ENCODE measurements at places on chromosomes 6 and 20. TPM values are rescaled to one million over a fixed set of nuclear protein-coding genes. Genes with fewer than 3 reads are reported as not detected.

RALY gene
- 166 TPM for total RNA-seq

RAB32 gene
- 42.4 TPM for total RNA-seq

DNA sequence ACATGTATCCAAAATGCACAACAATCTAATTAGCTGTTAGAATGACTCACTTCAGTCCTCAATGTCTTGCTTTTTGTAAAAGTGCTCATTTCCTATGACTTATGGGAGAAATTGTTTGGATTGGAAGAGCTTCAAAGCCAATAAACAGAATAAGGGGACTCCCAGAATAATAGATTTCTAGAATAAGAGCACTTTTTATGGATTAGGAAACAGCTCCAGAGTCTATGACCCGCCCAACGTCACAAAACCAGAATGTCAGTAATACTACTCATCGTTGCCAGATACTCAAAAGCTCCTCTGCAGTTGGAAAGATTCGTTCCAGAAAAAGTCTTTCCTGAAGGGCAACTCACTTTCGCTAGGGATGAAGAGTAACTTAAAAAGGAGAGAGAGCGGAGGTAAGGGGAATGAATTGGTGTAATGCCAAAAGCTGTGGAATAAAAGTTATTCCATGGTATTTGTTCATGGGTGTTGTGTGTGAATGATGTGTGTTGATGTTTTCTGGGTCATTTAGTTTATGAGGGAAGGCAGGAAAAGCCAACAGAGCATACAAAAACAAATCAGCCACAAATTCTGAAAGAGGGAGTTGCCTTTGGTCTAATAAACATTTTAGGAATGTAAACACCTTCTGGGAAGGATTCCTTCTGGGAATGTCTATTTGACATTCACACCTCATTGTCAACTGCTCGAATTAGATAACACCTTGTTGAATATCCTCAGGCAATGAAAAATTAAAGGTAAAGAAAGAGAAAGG lies 64.6 kb downstream of the SYNE1 start:
- H3K4me1 ChIP-seq = peaks cover 8% of the 10 kb centered on the region
- no peak overlapping the region for H3K4me3 ChIP-seq
- no peak overlapping the region for H3K27ac ChIP-seq
- DNase-seq = no peak

DNA sequence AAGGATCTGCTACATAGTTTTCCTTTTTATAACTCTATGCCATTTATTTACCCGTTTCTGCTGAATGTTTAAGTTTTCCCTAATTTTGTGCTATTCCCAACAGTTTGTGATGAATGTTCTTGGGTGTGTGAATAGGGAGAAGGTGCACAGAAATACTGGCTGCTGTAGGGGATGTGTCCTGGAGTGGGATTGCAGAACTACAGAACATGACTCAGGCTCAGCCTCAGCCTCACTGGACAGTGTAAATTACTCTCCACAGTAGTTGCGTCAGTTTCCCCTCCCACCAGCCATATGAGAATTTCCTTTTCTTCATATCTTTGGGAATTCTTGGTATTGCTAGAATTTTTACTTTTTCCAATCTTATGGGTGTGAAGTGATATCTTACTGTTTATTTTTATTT lies 57.0 kb downstream of the SLX4IP start:
- H3K27ac ChIP-seq = no peak overlapping the region
- no peak for DNase-seq
- H3K4me1 ChIP-seq = no peaks in the 10 kb centered on the region
- H3K36me3 ChIP-seq = no peaks in the 10 kb centered on the region
- no peaks in the 10 kb centered on the region for H3K27me3 ChIP-seq
- no peak overlapping the region for H3K4me3 ChIP-seq

GRCh38 chr6:138500045-138500665 lies 861 bp upstream of the NHSL1 start:
- no peak overlapping the region for H3K27ac ChIP-seq
- H3K4me1 ChIP-seq = no peaks in the 10 kb centered on the region
- DNase-seq = no peak
- no peak overlapping the region for H3K4me3 ChIP-seq
- no peaks in the 10 kb centered on the region for H3K36me3 ChIP-seq
- H3K27me3 ChIP-seq = no peaks in the 10 kb centered on the region

KHDC1L gene
- total RNA-seq = not detected

GJA1 gene
- total RNA-seq = 199 TPM

GRCh38 chr20:49479785-49480184 lies 2.7 kb downstream of the KCNB1 start:
- peaks cover 16% of the 10 kb centered on the region for H3K4me1 ChIP-seq
- no peaks in the 10 kb centered on the region for H3K27me3 ChIP-seq
- H3K36me3 ChIP-seq = no peaks in the 10 kb centered on the region
- no peak overlapping the region for H3K4me3 ChIP-seq

GRCh38 chr6:69220375-69220774 lies 576.4 kb downstream of the LMBRD1 start:
- no peak overlapping the region for H3K27ac ChIP-seq
- no peaks in the 10 kb centered on the region for H3K27me3 ChIP-seq
- H3K4me1 ChIP-seq = no peaks in the 10 kb centered on the region
- no peak overlapping the region for H3K4me3 ChIP-seq
- DNase-seq = no peak
- H3K36me3 ChIP-seq = no peaks in the 10 kb centered on the region

PBOV1 gene
- not detected for total RNA-seq

MAP3K5 gene
- 101 TPM for total RNA-seq

- no peak for DNase-seq
- peak overlapping the region; percentile 8 for H3K27ac ChIP-seq
- no peak overlapping the region for H3K4me3 ChIP-seq
- H3K27me3 ChIP-seq = no peaks in the 10 kb centered on the region
Measured at GRCh38 chr20:34791289-34792020, 34.0 kb downstream of the NCOA6 start.

MYB gene
- not detected for total RNA-seq

CDSN gene
- 1.6 TPM for total RNA-seq

- H3K27me3 ChIP-seq = no peaks in the 10 kb centered on the region
- H3K4me3 ChIP-seq = no peak overlapping the region
- no peaks in the 10 kb centered on the region for H3K36me3 ChIP-seq
- DNase-seq = no peak
Measured at GRCh38 chr20:48128436-48128835, 343.2 kb upstream of the SULF2 start.

DNA sequence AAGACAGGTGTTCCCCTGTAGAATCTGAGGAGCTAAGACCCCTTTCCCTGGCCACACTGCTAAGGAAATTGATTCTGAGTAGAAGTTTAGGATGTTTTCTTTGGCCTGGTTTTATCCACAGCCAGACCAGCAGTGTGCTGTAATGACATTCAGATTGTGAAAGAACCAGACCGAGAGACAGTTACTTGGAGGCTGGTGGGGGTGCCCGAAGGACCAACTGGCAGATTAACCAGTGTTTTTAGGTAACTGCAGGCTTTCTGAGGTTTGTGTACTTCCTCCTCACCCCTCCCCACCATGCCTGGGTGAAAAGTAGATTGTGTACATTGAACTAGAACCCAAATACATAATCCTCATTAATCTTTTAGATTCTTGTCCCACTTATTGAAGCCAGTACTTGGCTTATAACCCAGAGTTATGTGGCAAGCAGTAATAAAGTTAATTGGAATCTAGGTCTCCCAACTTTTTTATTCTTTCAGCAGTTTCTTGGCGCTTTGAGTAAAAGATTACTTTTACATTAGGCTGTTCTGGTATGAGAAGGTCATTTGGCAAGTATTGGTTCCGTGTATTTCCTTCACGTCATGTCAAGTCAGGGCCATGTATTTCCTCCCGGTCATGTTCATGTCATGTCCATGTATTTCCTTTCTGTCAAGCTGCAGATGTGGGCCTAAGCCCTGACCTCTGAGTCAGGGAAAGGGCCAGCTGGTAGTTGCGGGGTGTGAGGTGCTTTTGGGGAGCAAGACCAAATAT lies 93.7 kb downstream of the TCP11 start:
- H3K27ac ChIP-seq = peak overlapping the region; percentile 88
- DNase-seq = no peak
- no peaks in the 10 kb centered on the region for H3K27me3 ChIP-seq

GRCh38 chr6:35664945-35665344 lies 23.8 kb downstream of the FKBP5 start:
- no peak for DNase-seq
- peaks cover 62% of the 10 kb centered on the region for H3K4me1 ChIP-seq
- no peak overlapping the region for H3K4me3 ChIP-seq
- no peaks in the 10 kb centered on the region for H3K36me3 ChIP-seq
- H3K27me3 ChIP-seq = no peaks in the 10 kb centered on the region

- peaks cover 70% of the 10 kb centered on the region for H3K36me3 ChIP-seq
- H3K4me1 ChIP-seq = no peaks in the 10 kb centered on the region
- no peak overlapping the region for H3K27ac ChIP-seq
- no peaks in the 10 kb centered on the region for H3K27me3 ChIP-seq
- H3K4me3 ChIP-seq = no peak overlapping the region
- DNase-seq = no peak
Measured at GRCh38 chr6:7900621-7901020, 10.0 kb downstream of the TXNDC5 start.

DNA sequence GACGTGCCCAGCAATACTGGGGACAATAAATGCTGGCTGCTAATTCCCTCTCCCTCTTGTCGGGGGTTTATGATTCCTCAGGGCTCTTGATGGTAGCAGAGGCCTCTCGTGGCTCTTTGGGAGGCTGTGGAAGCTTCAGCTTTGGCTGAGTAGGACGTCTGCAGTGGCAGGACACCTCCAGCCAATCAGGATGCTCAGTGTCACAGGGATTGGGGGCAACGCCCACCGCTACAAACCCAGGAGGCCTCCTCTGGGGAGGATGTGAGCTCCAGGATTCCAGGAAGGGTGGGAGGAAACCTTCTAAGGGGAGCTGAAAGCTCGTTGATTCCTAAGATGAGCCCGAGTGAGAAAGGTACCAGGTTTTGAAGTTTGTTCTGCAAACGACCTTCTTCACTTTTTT lies 19.4 kb downstream of the RSPO4 start:
- H3K36me3 ChIP-seq = no peaks in the 10 kb centered on the region
- no peak overlapping the region for H3K4me3 ChIP-seq
- no peak for DNase-seq
- H3K27ac ChIP-seq = no peak overlapping the region

DNA sequence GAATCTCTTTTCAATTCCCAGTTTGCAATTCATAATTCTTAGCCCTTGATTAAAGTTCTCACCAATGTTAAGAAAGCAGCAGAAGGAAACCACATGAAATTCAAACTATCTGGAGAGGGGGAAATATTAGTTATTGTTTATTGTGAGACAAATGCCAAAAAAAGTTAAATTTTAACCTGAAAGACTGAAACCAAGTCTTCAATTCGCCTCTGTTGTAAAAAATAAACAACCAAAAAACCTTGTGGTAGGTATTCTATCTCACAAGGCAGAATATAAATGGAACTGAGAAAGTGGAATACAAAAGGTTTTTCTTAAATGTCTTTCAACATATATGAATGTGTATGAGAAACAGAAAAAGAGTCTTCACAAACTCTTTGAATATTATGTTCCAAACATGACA lies 24.8 kb downstream of the TMX4 start:
- no peak overlapping the region for H3K27ac ChIP-seq
- no peak for DNase-seq
- peaks cover 36% of the 10 kb centered on the region for H3K36me3 ChIP-seq
- H3K4me3 ChIP-seq = no peak overlapping the region

GRCh38 chr6:136566007-136566487 lies 15.8 kb upstream of the MAP7 start:
- H3K4me1 ChIP-seq = peaks cover 20% of the 10 kb centered on the region
- H3K4me3 ChIP-seq = no peak overlapping the region
- H3K36me3 ChIP-seq = peaks cover 8% of the 10 kb centered on the region
- no peaks in the 10 kb centered on the region for H3K27me3 ChIP-seq
- DNase-seq = no peak
- H3K27ac ChIP-seq = no peak overlapping the region

- peak overlapping the region; percentile 51 for H3K4me3 ChIP-seq
- H3K27me3 ChIP-seq = no peaks in the 10 kb centered on the region
- DNase-seq = peak; percentile 68
- no peaks in the 10 kb centered on the region for H3K36me3 ChIP-seq
Measured at GRCh38 chr20:44018259-44018941, 103.7 kb downstream of the TOX2 start.

DNA sequence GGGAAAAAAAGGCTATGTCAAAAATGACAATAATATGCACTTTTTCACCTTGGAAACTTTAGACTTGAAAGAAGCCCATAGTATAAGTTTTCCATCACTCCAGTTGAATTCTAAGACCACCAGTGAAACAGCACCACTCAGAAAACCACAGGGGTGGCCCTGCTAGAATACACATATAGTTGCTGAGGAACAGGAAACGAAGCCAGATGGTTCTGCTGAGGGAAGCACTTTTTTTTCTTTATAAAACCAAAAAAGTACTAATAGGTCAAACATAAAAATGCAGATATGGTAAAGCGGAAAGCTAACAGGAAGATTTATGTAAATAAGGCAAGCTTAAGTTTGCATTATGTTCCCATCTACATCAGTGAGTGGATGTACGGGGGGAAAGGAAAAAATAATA lies 303.9 kb downstream of the FOXC1 start:
- peaks cover 36% of the 10 kb centered on the region for H3K4me1 ChIP-seq
- no peaks in the 10 kb centered on the region for H3K36me3 ChIP-seq

SRMS gene
- not detected for total RNA-seq

- no peaks in the 10 kb centered on the region for H3K4me1 ChIP-seq
- no peaks in the 10 kb centered on the region for H3K27me3 ChIP-seq
- H3K27ac ChIP-seq = no peak overlapping the region
- DNase-seq = no peak
- H3K36me3 ChIP-seq = no peaks in the 10 kb centered on the region
Measured at GRCh38 chr6:166661327-166662085, 34.5 kb upstream of the RPS6KA2 start.

DNA sequence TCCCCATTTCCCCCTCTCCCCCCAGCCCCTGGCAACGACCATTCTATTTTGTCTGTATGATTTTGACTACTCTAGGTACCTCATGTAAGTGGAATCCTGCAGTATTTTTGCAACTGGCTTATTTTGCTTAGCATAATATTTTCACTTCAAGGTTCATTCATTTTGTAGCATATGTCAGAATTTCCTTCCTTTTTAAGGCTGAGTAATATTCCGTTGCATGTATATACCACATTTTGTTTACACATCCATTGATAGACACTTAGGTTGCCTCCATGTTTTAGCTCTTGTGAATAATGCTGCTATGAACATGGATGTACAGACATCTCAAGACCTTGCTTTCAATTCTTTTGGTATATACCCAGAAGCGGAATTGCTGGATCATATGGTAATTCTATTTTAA lies 1.4 kb upstream of the UQCC2 start:
- H3K4me1 ChIP-seq = peaks cover 25% of the 10 kb centered on the region
- no peaks in the 10 kb centered on the region for H3K36me3 ChIP-seq
- no peaks in the 10 kb centered on the region for H3K27me3 ChIP-seq
- H3K4me3 ChIP-seq = no peak overlapping the region
- no peak overlapping the region for H3K27ac ChIP-seq
- DNase-seq = no peak

- no peaks in the 10 kb centered on the region for H3K36me3 ChIP-seq
- no peak overlapping the region for H3K4me3 ChIP-seq
- no peaks in the 10 kb centered on the region for H3K27me3 ChIP-seq
- H3K27ac ChIP-seq = no peak overlapping the region
Measured at GRCh38 chr6:16511040-16511660, 250.1 kb downstream of the ATXN1 start.

GRCh38 chr6:25927756-25928216 lies 2.7 kb downstream of the SLC17A2 start:
- no peaks in the 10 kb centered on the region for H3K27me3 ChIP-seq
- H3K4me3 ChIP-seq = no peak overlapping the region
- no peak for DNase-seq
- peaks cover 3% of the 10 kb centered on the region for H3K4me1 ChIP-seq

Data from thoracic aorta (tissue), 2 donors.